Activated CD4-positive, alpha-beta T cell treated with anti-CD3 and anti-CD28 coated beads for 4 hours (primary cell): ENCODE measurements at places on chromosomes 3 and 15.

DNA sequence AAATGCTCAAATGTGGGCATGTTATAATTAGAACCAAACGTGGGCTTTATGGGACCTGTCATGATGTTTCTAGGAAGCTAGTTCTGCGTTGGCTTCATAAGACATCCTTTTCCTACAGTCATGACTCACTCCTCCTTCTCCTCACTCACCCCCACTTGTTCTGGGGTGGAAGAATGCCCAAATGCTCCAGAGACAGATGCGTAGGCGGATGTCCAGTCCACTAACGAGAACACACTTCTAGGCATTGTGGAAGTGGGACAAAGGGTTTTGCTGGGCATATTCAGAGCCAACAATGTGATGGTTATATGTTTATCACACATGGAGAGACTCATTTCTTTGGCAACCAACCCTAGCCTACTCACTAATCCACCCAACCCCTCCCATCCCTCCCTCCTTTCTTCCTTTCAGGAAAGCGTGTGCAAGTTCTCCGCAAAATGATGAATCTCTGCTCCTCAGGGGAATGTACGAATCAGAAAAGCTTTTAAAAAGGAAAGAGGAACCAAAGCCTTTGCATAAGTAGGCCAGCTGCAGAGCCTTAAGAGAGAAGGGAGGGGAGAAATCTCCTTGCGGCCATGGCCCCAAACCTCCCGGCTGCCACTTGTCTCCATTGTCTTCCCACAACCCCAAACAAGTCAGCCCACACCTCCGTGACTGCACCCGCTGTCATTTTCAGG is 123.0 kb upstream of the SPRED1 start:
- no peak for DNase-seq

- no peak for DNase-seq
Measured at GRCh38 chr3:40939030-40939740, 260.1 kb upstream of the CTNNB1 start.

DNA sequence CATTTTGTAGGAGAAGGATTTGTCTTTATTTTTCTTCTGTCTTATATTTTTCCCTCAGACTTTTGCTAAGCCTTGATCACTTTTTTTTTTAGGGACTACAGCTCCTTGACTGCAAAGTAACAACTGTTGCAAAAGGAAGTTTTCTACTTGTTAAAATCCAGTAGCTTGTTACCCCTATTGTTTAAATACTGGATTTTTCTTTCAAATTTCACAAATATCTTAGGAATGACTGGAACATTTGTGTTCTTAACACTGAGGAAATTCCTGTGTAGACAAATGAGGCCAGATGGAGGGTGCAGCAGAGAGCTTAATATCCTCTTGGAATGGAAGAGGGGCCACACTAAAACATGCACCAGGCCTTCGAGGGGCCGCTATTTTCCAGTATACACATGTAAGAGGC is 3.2 kb upstream of the PGPEP1L start:
- DNase-seq, result no peak

GRCh38 chr15:64901914-64902313 is 9.8 kb upstream of the ANKDD1A start:
- no peak for DNase-seq

DNA sequence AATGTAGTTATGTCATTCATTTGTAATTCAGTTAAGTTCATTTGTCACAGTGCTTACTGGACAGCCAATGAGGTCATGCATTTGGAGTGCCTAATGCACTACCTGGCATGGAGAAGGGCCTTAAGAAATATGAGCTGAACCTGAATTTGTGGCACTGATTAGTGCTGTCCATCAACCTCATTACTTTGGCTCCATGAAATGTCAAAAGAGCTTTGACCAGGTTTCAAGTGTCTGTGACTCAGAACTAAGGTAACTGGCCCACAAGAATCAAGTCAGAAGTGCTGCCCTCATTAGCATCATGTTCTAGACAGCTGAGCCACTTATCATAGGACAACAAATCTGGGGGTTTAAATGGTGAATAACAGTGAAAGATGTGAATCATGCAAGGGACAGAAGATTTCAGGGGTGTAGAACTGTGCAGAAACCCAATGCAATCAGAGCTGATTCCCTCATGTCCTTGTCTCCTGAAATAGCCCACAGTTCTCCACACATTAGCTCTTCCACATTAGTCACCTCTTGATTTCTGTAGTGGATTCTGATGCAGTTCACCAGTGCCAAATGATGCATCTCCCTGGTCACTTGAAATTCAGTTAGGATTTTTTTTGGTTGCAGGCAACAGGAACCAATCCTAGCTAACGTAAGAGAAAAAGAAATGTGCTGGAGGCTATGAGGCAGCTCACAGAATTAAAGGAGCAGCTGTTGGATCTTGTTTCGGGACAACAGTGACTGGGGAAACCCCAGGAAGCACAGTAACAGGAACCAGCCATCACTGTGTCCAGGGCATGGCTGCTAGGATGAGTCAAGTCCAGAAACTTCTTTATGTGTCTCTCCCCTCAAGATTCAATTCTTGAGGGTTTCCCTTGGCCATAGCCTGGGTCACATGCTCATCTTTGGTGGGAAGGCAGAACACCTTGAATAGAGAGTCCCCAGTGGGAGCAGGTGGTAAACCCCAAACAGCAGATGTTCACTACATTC is 38.7 kb downstream of the CHST2 start:
- DNase-seq, result no peak
